ENCODE measurements at places on chromosomes 7 and 10.

DNA sequence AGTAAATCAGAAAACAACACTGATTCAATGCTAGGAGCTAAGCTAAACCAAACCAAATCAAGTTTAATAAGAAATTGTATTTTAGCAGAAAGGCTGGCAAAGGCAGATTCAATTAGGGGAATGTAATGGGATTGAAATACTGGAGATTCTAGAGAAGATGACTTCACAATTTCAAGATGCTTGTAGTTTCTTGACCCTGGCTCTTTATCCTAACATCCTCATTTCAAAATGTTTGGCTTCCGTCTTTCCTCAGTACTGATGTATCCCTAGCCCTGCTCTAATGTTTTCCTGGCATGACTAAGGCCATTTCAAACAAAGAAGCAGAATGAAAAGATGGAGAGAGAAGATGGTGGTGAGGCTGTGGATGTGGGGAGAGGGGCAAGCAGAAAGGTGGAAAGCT, 2.7 kb upstream of the JCAD start:
- DNase-seq: no peak

DNA sequence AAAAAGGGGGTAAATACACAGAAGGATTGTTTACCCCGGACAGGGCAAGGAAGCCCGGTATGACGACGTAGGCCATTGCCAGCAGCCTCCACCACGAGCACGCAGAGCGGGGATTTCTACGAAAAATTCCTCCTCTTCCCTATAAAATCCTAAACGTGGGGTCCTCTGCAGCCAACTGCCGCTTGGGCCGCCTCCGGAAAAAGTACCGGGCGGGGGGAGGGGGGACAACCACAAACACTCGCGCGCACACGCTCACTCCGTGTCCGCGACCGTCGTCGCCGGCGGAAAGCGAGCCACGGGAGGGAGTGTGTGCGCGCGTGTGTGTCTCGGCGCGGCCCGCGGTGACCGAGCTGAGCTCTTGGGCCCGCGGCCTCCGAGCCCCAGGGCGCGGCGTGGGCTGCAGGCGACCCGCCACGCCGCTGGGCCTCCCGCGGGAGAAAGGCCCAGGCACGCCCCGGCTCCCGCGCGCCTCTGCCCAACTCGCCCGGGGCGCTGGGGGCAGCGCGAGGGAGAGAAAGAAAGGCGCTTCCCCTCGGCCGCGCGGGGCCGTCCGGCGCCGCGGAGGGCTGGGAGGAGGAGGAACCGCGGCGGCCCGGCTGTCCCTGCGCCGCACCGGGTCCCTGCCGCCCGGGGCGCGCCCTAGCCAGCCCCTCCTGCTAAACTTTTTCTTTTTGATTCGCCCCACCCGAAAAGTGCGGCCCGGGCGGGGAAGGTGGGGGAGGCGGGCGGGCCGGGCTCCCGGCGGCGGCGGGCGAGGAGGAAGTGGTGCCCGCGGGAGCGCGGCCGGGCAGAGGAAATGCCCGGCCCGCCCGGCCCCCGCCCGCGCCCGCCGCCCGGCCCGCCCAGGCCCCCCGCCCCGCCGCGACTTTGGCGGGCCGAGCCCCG, 1.5 kb downstream of the CTBP2 start:
- DNase-seq: peak; percentile 71

GRCh38 chr7:35516498-35516897, 178.4 kb downstream of the HERPUD2 start:
- no peak for DNase-seq

- no peak for DNase-seq
These were observed 20.1 kb downstream of the PPP1R17 start for GRCh38 chr7:31707089-31707488.

- no peak for DNase-seq
These were observed 34.9 kb upstream of the LEP start for GRCh38 chr7:128206017-128206746.

DNA sequence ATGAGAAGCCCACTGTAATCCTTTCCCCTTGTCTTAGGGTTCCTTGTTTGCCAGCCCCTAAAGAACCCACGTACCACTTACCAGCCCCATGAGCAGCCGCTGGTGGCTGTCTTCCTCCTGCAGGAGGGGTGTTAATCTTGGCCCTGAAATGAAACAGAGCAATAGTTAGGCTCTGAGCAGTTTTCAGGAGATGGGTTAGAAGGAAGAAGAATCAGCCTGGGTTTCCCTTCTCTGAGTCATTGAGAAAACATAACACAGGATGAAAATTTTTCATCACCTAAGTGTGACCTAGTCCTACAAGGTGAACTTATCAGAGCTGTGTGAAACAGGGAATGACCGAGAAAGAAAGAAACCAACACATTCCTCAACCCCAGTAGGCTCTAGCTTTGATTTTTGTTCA, 90.0 kb downstream of the GSAP start:
- DNase-seq: no peak

DNA sequence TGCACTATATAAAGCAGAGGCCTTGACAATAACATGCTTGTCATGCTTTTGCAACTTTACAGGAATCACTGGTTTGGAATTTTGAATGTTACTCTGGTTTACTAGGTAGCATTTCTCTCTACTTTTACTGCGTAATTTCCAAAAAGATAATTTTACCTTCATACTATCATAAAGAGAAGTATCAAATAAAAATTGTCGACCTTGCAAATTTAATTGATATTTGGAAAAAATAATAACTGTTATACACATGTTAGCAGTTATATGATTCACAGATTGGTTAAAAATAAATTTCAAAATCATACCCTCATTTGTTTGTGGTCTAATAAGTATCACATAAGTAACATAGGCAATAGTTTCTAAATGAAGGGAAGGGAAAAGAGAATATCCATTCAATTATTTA, 228.5 kb upstream of the CACNA2D1 start:
- no peak for DNase-seq

GRCh38 chr10:106705681-106706100, 458.8 kb downstream of the SORCS1 start:
- DNase-seq: peak; percentile 69

DNA sequence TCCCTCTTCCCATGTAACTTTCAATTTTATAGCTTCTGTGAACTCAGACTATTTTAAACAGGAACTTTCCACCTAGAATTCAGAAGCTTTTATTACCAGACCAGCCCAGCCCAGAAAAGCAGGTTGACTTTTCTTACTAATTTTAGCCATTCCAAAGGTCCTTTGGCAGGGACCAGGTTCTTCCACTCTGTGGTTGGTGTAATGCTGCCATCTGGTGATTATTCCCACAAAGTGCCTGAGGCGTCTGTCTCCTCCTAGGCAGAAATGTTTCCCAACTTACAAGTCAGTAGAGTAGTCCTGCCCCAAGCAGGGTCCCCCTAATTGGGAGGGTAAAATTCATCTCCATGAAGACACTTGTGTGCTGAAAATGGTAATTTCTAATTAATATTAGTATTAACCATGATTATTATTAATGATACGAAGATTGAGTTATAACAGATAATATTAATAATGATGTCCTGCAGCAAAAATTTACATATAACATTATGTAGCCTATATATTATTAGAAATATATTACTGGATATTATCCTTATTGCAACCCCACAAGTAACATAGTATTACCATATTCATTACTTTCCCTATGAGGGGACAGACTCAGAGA, 53.0 kb upstream of the PPP1R17 start:
- DNase-seq: peak; percentile 70

GRCh38 chr7:100393233-100393905, 20.1 kb downstream of the PILRA start:
- DNase-seq: no peak

DNA sequence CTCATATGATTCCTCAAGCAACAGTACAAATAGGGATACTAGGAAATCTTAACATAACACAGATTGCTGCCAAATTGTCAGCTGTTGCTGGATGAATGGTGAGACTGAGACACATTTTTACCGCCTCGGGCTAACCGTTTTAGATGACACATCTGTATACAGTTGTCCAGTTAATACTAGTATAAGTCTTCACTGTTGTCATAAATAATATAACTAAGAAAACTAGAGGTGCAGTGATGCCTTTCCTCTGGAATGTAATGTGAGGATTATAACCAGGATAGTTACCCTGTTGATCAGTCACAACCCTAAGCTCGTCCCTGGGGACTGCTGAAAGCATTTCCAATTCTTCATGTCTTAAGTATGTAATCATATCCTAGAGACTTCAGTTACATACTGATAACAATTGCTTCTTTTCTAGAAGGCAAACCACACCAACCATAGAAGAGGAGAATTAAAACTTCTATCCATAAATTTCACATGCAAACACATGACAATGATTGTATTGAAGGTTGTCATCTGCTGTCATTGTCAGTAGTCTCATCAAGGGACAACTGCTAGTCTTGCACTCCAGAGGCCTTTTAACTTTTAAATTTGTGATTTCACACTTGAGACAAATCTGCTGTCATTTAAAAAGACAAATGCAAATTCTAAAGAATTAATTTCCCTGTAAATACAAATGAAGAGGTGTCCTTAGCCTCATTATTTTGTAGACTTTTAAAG, 100.4 kb upstream of the SEMA3D start:
- DNase-seq: no peak

- DNase-seq: peak; percentile 69
These were observed 18.7 kb upstream of the ARHGAP12 start for GRCh38 chr10:31947144-31947926.

- DNase-seq: no peak
These were observed 41.6 kb downstream of the PIK3AP1 start for GRCh38 chr10:96678725-96679124.

DNA sequence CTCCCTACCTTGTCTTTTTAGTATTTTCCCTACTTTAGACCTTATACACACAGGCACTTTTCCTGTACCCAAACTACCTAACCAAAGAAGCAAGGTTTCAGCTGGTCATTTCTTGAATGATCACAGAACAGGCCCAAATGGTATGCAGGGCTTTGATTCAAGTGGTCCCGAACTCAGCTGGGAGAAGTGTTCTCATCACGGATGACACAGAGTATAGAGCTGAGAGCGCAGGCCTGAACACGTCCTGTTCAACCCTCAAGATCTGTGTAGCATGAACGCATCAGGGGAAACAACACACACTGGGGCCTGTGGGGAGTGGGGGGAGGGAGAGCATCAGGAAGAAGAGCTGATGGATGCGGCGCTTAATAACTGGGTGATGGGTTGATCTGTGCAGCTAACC, 318.2 kb downstream of the SFMBT2 start:
- DNase-seq: no peak

DNA sequence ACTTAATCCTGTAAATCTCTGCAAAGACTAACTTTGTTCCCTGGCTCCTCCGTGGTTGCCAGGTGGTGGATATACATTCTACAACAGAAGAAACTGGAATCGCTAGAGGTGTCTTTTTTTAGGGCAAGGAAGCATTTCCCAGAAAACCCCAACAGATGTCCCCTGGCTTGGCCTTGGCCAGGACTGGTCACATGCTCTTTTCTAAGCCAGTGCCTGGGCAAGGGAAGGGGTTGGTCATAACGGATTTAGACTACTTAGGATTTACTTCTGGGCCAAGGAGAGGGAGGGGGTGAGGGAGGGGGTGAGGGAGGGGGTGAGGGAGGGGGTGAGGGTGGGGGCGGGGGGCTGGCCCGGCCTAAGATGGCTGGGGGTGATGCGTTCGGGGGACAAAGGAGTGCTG, 105.7 kb downstream of the SNX10 start:
- DNase-seq: no peak

DNA sequence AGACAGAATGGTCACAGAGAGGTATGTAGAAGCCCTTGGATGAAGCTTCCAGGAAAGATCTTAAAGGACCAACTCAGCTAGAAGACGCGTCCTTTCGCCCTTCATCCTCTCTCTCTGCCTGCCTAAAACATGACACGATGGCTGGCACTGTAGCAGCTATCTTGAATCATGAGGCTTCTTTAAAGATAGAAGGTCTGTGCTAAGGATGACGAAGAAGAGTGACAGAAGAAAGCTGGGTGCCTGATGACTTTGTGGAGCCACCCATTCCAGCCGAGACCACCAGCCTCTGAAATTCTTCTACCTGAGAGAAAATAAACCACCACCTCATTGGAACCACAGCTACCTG, 25.5 kb downstream of the WDR86 start:
- no peak for DNase-seq

DNA sequence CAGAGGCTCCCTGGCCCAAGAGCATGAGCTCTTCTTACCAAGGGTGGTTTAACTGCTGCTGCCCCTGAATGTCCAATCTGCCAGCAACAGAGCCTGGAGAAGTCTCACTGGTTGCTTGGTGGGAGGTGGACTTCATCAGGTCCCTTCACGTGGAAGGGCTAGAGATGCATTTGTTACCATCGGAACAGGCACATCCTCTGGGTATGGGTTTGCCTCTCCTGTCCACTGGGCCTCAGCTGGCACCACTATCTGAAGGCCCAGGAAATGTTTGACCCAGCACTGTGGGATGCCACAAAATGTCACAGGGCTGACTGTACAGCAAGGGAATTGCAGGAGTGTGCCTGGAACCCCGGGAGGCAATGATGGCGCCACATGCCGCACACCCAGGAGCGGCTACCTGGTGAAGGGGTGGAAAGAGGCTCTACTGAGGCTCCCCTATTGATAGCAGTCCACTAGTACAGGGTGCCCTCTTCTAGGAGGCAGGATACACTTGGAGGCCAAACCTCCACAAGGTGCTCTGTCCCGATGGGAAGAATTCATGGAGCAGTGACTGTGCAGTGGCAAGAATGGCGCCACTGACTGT, 603.1 kb upstream of the MGMT start:
- DNase-seq: no peak

DNA sequence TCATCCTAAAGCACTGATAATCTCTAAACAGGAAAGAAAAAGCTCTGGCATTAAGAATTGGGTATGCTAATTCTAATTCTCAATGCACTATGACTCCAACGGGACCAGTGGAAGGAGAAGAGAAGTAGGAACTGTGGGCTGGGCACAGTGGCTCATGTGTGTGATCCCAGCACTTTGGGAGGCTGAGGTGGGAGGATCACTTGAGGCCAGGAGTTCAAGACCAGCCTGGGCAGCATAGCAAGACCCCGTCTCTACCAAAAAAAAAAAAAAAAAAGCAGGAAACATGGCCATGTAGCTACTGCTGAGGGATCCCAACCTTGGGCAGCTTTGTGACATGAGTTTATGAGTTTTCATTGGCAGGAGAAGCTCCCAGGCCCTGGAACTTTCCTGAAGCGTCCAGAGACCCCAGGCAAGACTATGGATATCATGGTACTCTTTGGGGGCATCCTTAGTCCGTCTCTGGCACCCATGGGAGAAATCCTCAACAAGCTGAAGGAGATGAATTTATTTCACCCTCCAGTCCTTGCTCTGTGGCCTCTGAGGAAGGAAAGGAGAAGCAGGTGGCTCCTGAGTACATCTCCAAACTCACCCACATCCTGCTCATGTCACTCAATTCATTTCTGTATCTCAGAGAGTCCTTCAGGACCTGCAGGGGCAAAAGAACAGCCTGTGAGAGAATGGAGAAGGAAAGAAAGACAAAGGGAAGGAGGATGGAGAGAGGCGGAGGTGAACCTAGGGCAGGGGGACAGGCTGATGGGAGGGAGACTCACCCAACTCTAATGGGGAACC, 99.5 kb downstream of the SPDYE5 start:
- DNase-seq: no peak

GRCh38 chr7:54112567-54112966, 429.6 kb upstream of the VSTM2A start:
- no peak for DNase-seq

GRCh38 chr7:99399597-99399996, 8.8 kb downstream of the PDAP1 start:
- no peak for DNase-seq

- DNase-seq: no peak
These were observed 41.9 kb upstream of the PSMG3 start for GRCh38 chr7:1611708-1612241.
